ENCODE measurements at places on chromosomes 1 and 21. TPM values are rescaled to one million over a fixed set of nuclear protein-coding genes. Genes with fewer than 3 reads are reported as not detected.

DNA sequence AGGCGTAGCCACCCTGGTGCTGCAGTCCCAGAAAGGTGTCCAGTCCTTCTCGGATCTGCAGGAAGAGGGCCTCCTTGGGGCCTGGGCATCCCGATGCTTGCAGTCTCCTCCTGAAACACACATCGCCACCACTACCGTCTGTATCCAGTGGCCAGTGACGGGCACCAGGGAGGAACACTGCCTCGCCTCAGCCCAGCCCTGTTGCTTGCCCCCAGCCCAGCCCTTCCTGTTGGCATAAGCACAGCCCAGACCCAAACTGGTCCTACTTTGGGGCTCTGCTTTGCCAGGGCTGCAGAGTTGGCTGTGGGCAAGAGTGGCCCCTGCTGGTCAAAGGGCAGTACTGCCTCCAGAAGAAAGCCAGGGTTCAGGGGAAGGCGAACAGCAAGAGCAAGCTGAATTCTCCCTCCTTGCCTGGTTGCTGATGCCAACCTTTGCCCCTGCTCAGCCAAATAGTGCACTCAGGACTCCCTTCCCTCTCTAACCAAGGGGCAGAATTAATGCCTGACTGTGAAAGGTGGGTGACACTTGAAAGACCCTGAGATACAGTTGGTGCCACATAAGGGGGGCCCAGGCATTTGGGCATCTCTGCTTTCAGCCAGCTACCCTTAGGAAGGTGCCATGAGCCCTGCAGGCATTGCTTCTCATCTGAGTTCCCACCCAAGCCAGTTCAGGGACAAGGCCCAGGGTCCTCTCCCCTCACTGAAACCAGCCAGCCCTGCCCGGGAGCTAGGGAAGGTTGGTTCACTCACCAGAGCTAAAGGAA, 11.1 kb upstream of the ARHGEF2 start:
- peak; percentile 66 for DNase-seq

DNA sequence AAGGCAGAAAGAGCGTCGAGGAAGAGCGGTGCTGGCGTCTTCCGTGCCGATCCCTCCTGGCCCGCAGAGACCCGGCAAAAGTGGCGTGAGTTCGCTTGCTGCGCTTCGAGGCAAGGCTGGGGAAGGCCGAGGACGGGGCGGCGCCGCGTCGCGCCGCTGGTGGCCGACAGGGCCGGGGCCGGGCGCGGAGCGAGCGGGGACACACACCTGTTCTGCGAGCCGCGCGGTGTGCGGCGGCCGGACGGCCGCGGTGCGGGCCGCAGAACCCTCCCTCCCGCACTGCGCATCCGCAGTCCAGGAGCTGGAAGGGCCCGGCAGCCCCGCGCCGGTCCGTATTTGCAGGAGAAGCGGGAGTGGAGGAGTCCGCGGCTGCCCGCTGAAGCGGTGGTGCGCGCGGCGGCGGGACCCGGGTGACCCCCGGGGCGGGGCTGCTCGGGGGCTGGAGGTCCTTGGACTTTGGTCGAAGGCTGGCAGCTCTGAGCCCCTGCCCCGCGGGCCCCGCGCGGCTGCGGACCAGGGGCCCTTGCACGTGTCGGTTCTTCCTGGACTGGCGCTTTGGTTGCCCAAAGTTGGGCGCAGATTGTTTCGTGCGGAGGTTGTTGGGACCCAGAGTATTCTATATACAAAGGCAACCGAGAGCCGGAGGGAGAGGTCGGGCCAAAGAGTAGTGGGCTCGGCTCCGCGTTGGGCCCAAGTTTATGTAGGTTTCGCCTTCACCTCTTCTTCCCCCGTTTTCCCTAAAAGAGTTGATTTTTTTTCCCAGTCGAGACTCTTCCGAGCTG, 2.6 kb downstream of the RNF220 start:
- DNase-seq = no peak

DNA sequence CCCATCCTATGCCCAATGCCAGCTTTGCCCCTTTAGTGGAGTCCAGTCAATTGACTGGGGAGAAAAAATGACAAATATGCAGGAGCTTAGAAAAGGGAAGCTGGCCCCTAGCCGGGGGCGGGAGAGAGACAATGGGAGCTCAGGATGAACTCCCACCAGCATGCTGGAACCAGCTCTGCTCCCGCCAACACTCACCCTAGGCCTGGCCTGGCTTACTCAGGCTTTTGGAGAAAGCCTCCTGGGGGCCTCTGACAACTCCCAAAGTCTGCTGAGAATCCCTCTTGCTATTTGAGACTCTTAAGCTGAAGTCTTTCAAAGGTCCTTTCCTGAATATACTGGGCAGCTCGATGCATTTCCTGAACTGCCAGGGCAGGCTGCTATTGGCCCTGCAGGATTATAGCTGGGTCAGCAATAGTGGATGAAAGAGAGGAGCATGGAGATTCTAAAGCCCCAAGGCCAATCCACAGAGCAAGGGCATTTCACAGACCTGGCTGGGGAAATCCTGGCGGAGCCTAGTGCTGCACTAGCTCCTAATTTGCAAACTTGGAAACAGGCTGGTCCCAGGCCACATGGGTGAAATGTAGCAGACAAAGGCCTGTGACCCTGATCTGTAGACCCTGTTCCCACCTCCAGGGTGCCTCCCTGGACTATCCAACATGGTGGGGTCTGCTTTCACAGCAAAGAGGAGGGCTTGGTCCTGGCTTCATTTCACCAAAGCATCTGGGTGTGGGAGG, 35.7 kb upstream of the CLSTN1 start:
- DNase-seq = no peak

DNA sequence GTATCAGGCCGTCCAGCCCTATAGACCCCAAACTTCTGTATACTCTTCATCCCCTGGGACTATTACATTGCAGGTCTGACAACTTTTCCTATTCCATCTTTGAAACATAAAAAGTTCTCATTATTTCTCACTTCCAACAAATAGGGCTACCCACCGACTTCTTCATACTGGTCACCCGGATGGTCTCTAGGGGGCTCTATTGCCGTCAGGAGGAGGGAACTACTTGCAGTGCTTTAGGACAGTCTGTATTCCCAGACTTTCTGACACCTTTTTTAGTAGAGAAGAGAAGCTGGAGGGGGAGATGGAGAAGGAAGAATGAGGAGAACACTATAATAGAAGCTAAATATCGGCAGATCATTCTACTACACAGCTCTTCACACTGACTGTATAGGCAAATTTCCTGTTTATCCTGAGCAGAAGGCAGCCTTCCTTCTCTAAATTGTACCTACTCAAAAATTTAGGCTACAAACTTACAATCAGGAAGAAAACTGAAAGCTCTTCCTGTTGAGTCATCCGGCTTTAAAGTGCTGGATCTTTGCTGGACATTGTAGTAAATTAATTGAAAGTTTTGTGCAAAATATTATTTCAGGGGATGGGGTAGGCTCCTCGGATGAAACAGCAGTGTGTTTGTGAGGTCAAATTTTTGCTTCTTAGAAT, 54.6 kb downstream of the CDC7 start:
- no peak for DNase-seq

DNA sequence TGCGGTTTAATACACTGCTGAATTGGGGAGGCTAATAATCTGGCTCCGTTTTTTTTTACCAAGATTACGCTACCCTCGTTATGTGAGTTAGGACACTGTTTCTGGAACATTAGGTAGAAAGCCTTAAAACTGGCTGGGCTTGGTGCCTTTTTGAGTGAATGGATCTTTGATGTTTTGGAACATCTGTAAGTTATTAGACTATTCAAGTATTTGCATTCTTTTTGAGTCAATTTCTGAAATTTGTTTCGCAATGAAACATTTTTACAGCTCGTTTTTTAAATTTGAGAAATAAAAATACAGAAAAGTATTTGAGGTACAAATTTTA, 106.9 kb downstream of the LTN1 start:
- no peak for DNase-seq

DNA sequence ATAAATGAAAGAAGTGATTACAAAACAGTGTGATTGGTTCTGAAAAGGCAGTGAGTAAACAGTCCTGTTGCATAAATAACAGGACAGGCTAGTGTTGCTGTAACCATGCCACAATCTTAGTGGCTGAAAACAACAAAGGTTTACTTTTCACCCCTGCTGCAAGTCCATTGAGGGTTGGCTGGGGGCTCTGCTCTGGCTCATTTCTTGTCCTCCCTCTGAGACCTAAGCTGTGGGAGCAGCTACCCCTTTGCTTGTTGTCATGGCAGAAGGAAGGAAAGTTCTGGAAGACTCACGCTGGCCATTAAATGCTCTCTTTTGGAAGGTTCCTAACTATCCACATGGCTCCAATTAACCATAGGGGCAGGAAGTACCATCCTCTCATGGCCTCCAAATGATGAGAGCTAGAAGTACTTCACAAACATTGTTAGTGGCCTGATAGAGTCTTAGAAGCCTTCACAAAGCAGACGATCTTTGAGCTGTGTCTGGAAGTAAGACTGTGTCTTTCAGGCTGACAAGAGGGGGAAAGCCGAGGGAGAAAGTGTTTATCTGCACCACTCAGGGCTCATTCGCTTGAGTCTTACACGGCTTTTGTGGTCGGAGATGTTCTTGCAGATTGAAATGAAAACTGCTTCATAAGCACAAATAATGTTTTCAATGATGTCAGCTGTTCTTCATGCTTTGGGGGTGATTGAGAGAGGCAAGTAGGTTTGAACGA, 11.9 kb downstream of the RCSD1 start:
- DNase-seq = no peak

DNA sequence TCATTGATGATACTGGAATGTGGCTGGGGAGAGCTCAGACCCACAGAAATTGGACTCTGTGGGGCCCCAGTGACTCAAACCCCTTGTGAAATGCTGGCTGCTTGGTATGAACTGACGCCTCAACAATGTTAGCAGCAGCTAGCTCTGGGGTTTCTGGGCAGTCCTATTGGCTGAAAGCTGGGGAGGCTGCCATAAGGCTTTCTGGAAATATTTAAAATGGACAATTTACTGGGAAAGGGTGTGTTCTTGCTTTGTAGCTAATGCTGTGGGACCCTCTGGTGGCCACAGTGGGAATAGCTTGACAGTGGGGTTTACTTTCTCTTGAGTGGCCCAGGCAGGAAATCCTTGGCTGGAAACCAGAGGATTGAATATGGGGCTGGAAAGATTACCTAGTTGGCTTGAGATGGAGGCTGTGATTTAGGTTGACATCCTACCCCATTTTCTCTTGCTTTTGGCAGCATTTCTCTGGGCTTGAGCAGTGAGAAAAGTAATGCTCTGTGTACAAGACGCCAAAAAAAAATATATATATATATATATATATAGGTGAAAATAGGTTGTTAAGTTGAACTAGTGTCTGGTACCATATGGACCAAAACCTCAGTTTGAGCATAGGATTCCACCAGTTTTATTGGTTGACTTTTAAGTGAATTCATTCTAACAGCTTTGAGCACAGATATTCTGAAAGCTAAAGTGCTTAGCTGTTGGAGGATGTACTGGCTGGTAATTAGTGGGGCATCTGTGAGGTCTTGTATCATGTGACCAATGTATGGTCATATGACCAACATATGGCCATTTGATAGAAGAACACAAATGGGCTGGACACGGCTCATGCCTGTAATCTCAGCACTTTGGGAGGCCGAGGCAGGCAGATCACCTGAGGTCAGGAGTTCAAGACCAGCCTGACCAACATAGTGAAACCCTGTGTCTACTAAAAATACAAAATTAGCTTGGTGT, 8.2 kb upstream of the S100A10 start:
- peak; percentile 66 for DNase-seq

GRCh38 chr1:22127248-22127647, 15.6 kb downstream of the WNT4 start:
- DNase-seq = no peak

- no peak for DNase-seq
These were observed 9.2 kb downstream of the VASH2 start for GRCh38 chr1:212959266-212960220.

GRCh38 chr1:209989525-209989924, 51.5 kb downstream of the SYT14 start:
- no peak for DNase-seq

GRCh38 chr1:66968574-66968973, 43.8 kb downstream of the MIER1 start:
- DNase-seq = no peak

DNA sequence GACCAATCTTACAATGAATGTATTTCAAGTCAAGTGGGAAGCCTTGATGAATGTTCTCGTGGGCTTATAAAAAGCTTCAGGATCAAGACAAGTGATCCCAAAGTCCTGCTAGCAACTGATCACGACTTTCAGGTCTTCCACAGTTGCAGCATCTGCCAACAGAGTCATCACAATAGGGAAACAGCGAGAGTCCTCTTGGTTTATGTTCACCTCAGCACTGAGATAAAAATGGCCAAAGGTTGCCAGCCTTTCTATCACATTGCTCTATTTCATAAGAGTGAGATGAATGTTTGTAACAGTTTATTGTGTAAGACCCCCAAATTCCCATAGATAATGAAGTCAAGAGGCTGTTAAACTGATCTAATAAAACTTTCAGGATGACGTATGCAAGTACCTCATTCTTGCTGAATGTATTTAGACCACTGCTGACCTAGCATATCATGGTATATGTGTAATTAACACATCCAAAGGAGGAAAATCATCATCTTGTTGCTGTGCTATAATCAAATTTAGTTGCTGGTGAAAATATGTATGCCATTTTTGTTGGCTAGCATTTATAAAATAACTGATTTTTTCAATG, 150.6 kb downstream of the TGFBR3 start:
- no peak for DNase-seq

GRCh38 chr1:205183676-205184335, 27.7 kb downstream of the DSTYK start:
- DNase-seq = no peak

- no peak for DNase-seq
These were observed 4.6 kb upstream of the TRNAU1AP start for GRCh38 chr1:28548318-28548717.

DNA sequence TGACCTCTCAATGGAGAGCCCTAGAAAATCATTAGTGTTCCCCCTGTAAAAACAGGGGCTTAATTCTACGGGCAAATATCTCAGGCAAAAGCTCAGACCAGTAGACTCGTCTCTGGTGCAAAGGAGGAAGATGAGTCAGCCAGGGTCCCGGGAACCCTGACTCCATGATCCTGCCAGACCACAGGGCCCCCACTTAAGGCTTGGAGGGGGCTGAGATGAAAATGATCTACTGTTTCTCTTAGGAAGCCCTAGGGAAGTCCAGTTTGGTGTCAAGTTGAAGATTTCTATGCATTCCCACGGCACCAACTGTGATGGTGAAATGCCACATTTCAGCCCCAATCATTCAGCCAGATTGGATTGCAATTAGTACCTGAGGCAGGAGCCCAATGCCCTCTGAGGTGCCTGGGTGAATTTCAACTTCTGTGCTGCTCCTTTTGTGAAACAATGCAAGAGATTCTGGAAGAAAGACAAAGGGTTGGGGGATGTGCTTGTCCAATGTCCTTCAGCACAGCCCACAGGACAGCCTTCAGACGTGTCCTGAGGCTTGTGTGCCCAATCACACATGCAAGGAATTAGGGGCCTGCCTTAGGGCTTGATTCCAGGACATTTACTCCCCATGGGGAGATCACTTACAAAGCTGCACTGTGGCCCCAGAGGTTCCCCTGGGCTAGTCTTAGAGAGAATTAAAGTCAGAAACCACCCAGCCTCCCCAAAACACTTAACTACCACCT, 18.1 kb downstream of the NAV1 start:
- no peak for DNase-seq

GRCh38 chr1:113981962-113982931, 3.0 kb downstream of the OLFML3 start:
- no peak for DNase-seq

- DNase-seq = no peak
These were observed 458 bp upstream of the KRTAP10-4 start for GRCh38 chr21:44572959-44573583.

SELENBP1 gene
- not detected for total RNA-seq

MEX3A gene
- total RNA-seq = not detected

TP73 gene
- 0.31 TPM for total RNA-seq

CRNN gene
- total RNA-seq = not detected

PLA2G2F gene
- total RNA-seq = not detected
